Naive thymus-derived CD8-positive, alpha-beta T cell (primary cell): ENCODE measurements at places on chromosomes 5 and 9. TPM values are rescaled to one million over a fixed set of nuclear protein-coding genes. Genes with fewer than 3 reads are reported as not detected.

The ADAMTS12 gene
- total RNA-seq = 0.05 TPM

DNA sequence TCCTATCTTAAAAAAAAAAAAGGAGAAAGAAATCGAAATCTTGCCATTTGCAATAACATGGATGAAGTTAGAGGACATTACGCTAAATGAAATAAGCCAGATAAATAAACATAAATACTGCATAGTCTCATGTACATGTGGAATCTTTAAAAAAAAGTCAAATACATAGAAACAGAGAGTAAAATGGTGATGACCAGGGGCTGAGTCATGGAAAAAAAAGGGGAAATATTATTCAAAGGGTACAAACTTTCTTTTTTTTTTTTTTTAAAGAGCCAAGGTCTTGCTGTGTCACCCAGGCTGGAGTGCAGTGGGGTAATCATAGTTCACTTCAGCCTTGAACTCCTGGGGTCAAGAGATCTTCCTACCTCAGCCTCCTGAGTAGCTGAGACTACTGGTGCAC lies 310.1 kb downstream of the ZNF608 start:
- no peak for DNase-seq

DNA sequence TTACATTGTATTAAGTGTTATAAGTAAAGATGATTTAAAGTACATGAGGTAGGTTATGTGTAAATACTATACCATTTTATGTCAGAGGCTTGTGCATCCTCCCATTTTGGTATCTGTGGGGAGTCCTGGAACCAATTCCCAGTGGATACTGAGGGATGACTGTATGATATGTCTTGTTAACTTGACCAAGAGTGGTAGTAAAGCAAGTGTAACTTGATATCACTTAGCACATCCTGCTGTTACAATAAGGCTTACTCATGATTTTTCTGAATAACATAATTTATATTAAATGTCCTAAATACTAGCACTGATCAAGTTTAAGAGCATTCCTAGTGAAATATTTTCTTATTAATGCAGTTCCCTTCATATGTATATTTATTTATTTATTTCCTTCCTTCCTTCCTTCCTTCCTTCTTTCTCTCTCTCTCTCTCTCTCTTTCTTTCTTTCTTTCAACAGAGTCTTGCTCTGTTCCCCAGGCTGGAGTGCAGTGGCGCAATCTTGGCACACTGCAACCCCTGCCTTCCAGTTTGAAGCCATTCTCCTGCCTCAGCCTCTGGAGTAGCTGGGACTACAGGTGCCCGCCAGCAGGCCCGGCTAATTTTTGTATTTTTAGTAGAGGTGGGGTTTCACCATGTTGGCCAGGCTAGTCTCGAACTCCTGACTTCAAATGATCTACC lies 7.5 kb downstream of the NDFIP1 start:
- no peak for DNase-seq

The PCDH12 gene
- total RNA-seq = not detected

- no peak for DNase-seq
Measured at GRCh38 chr5:14358536-14358935, 215.4 kb downstream of the TRIO start.

DNA sequence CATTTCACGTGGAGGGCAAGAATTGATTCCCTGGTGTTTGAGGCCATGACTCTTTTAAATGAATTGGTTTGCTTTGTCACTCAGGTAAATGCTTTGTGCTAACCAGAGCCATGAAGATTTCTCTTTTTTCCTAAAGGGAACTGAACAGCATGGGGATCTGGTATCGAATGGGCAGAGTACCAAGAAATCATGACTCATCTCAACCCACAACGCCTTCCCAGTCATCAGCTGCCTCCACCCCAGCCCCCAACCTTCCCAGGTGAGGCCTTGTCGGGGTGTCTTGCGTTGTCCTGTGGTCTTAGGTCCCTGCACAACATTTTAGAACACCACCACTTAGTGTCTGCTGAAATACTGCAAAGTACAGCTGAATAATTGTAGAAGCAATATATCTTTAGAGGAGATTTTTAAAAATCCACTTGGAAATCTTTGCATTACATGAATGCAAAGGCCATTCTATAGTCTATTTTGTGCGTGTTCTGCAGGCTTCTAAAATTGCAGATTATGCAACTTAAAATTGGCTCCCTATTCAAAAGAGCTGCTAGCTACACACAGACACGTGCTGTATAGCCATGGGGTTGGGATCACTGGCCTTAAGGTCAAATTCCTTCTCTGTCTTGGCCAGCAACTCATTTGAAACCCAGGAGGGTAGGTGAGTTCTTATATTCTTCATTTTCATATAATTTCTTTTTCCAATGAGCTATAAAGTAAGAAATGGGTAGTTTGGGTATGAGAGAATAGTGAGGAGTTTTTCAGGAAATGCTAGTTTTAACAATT lies 69.0 kb downstream of the MVB12B start:
- DNase-seq = no peak

The TRIM36 gene
- not detected for total RNA-seq

- DNase-seq = no peak
Measured at GRCh38 chr9:21326526-21327139, 8.6 kb downstream of the KLHL9 start.

DNA sequence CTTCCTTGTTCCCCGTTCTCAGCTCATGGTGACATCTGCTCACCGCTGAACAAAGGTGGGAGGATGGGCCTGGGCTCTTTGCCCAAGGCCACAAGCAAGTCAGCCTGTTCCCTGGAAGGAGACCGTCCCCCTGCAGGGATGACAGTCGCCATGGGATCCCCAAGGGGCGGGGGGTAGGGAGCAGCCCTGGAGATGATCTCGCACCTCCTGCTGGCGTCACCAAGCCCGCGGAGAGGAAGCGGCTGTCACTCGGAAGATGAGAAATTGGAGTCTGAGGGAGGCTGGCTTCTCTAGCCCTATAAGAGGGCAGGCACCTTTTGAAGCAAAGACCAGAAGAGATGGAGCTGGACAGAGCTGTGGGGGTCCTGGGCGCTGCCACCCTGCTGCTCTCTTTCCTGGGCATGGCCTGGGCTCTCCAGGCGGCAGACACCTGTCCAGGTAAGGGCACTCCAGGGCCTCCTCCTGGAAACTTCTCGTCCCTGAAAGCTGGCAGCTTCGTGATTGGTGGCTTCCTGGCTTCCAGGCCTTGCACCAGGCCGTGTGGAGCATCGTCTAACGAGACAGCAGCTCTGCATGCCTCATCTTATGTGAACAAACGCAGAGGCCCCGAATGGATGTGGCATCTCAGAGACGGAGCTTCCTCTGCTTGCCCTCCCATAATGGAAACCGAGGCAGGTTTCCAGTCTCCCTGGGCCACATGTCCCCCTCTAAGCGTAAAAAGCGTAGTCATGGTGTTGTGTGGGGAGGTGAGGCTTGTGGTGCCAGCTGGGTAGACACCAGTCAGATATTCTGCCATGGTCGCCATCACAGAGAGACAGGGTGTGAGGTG lies at the start of gene FCN2:
Gene FCN2, plus strand, starts transcription at position 327 of the 829 bp plus-strand sequence. Its CDS starts 12 bp downstream, at position 339.
- DNase-seq = no peak

GRCh38 chr5:14353726-14354474 lies 210.8 kb downstream of the TRIO start:
- no peak for DNase-seq

DNA sequence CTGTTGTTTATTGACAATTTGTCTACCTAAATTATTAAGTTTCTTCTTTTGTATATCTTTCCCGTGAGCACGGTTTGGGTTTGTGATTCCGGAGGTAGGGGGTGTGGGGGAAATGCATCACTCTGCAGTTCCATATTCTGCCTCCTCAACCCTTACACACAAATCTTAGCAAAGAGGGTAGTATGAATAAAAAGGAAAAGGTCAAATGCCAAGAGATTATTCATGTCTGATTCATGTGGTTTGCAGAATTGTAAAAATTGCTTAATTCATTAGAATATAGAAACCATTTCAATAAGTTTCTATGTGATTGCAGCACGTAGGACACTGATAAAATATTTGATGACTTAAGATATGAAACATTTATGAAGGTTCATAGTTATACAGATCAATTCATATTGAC lies 601.9 kb downstream of the SEMA5A start:
- DNase-seq = no peak

The SPINK4 gene
- not detected for total RNA-seq

The C5orf58 gene
- total RNA-seq = not detected

DNA sequence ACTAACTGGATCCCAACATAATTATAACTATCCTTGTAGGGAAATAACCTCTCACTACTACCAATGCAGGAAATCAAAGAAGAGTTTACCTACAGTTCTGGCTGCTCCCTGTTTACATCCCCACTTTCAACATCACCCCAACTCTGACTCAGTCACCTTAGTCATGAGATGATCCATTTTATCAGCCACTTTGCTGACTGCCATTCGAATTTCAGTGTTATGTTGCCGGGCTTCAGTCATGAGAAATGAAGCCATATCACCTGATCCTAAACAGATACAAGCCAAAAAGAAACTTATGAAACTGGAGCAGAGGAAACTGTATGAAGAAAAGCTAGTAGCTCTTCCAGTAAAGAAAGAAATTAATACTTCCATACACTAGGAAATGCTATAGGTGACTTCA lies 33.7 kb downstream of the SLC31A2 start:
- DNase-seq = no peak

GRCh38 chr9:136014147-136014923 lies 53.2 kb upstream of the UBAC1 start:
- no peak for DNase-seq

DNA sequence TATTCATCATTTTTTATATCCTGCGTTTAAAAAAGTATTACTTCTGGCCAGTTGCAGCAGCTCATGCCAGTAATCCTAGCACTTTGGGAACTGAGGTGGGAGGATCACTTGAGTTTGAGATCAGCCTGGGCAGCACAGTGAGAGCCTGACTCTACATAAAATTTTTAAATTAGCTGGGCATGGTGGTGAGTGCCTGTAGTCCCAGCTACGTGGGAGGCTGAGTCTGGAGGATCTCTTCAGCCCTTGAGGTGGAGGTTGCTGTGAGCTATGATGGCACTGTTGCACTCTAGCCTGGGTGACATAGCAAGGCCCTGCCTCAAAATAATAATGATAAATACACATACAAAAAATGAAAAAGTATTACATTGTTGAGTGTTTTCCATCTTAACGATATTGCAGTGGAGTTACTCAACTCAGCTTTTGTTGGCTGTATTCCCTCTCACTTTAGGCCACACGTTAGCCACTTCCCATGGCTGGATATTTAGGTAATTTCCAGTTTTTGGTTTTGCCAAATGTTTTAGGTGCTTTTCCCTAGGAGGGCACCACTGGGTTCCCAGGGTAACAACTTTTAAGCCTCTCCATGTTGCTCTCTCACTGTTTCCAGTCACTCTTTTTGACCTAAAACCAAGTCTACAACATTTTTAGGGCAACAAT lies 20.6 kb downstream of the SHB start:
- no peak for DNase-seq

The IL13 gene
- not detected for total RNA-seq

The ERMP1 gene
- total RNA-seq = 16.1 TPM

GRCh38 chr5:125215593-125215992 lies 469.2 kb upstream of the ZNF608 start:
- no peak for DNase-seq

The MRPL41 gene
- total RNA-seq = 93.5 TPM

DNA sequence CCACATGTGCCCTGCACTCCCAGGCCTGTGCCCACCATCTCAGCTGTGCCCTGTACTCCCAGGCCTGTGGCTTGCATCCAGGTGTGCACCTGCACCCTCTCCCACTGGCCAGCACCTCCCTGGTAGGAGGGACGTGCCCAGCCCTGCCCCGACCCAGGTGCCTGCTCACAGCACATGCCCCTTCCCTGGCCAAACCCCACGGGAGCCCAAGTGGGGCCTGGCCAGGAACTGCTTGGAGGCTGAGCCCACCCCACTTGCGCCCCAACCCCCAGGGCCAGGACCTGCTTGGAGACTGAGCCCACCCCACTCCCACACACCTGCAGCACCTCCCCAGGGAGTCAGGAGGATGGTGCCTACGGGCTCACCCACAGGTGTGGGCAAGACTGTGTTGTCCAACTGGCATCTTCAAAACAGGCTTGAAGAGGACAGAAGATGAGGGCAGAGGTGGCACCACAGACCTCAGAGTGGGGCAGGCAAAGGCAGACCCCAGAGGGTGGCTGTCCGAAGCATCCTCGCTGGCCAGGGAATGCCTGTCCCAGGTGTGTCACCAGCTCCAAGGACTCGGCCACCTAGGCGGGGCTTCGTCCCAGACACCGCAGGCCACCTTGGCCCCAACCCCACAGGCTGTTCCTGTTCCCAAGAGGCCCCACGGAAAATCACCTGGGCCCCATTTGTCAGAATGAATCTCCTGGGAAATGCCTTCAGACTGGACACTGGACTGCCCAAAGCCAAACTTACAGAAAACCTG lies 10.8 kb downstream of the ZDHHC11B start:
- DNase-seq = no peak

The SLC1A3 gene
- not detected for total RNA-seq

The IFNK gene
- total RNA-seq = not detected

DNA sequence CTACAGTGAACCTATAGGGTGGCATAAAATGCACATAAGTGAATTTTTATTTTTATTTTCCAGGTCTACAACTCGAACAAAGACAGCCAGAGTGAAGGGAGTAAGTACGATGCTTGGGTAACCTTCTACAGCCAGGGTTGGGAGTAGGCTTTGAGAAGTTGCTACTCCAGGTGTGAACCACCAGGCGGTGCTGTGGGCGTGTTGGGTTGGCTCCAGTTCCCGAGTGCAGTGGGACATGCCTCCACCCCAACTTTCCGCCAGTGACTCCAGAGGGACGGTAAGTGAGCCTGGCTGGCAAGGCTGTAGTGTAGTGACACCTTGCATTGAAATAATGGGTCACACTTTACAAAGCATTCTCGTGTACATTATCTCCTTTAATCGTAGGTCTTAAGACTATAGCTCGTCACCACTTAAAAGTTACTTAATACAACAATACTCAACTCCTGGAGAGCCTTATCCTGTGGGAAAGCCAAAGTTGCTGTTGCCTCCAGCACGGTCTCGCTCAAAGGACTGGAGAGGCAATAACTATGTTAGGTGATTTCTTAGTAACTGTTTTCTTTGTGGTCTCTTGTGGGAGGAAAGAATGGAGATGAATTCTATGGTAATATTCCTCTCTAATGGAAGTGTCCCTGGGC lies 244.0 kb downstream of the ARHGAP26 start:
- DNase-seq = no peak

- DNase-seq = no peak
Measured at GRCh38 chr5:130111746-130112145, 207.5 kb downstream of the CHSY3 start.

DNA sequence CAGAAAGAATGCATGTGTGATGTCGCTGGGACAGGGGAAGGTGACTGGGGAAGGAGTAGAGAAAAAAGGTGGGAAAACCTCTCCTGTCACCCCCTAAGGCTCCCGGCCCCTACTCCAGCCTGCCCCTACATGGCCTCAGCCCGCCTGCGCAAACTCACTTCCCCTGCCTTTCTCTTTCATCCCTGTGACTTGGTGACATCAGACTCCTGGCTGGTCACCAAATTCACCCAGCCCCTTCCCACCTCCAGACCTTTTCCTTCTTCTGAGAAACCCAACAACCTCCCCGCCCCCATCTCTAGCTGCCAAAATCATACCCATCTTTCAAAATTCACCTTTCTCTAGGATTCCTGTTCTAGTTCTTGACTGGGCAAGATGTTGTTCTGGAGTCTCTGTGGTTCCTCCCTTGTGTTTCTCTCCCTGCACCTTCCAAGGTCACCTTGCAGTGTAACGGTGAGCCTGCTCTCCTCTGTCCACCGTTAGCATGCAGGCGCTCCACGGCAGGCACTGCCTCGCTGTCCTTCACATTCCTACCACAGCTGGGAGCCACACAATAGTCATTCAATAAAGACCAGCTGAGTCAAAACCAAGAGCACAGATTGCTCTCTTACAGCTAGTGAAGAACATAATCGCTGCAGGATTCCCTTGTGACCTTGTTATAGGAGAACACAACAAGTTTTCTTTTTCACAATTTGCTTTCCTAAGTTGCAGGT lies 134.5 kb downstream of the FANCC start:
- DNase-seq = no peak
